ENCODE measurements at places on chromosomes 16 and 17.

GRCh38 chr16:17416461-17417311, 54.1 kb downstream of the XYLT1 start:
- DNase-seq, result peak; percentile 74

DNA sequence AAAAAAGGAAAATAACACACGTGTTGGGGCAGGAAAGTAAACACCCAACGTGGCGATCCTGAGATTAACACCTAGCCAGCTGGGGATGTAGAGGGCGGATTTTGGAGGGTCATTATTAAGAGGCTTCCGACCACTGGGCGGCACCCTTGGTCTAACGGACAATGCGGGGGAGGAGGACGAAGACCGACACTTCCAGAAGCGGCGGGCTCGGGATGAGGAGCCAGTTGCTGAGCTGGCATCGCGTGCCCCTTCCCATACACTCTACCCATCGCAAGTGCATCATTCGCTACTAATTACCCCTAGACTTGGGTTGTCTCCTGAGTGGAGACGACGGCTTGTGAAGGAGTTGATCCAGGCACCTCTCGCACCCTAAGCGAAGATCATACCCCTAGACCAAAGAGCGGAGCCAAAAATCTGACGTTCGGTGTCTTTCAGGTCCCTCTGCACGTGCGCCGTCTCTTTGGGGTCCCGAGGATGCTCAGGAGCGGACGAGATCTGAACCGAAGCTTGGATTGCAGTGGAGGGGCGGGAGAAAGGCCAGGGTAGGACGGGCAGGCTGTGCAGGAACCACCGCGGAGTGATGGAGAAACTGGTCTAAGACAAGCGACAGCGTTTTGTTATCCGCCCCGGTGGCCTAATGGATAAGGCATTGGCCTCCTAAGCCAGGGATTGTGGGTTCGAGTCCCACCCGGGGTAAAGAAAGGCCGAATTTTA, 17.6 kb downstream of the ZNF213 start:
- no peak for DNase-seq

DNA sequence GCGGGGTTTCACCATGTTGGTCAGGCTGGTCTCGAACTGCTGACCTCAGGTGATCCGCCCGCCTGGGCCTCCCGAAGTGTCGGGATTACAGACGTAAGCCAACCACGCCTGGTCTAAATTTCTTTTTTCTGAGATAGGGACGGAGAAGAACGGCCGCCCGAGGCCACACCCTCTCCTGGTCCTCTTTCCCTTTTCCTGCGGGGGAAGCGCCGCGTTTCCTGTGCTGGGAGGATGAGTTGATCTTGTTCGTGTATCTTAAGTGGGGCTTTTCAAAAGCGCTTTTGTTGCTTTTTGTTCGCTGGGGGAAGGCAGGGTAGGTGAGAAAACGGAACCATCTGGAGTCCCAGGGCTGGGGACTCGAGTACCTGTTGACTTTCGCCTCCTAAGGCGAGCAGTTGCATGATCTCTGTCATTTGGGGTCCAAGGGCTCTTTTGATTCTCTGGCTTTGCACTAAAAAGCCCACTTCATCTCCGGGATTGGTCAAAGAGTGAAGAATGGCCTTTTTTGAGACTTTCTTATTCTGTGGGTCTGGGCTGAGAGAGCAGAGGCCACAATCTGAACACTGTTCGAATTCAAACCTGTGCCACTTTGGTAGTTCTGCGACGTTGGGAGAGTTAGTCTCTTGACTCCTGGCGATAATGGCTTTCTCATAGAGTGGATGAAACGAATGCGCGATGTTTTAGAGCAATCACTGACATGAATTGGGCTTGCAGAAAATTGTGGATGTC, 1.3 kb downstream of the FUS start:
- no peak for DNase-seq

DNA sequence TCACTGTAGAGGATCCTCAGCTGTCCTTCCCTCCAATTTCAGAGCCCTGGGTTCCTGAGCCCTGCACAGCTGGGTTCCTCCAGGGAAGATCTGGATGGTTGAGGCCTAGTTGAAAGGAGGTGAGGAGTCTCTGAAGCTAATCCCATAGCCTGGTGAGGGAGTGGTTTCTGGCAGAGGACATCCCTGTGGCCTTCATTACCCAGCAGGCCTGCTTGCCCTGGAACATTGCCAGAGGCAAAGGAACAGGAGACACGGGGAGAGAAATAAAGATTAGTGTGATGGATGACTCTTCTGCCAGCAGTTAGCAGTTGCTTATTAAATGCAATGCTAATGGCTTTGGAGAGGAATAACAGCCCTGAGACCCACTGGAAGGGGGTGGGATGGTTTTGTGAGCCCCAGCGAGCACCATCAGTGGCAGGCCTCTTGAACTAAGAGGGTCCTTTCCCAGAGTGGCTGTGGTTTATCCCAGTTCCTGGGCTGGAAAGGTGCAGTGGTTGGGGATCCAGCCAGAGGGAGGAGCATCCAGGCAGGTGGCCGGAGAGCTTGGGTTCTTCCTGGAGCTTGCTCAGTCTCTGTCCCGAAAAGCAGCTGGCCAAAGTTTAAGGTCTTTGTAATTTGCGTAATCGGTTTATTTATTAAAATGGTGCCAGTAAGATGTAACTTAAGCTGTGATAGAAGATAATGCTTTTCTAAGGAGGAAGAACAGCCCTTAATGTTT, 209.7 kb downstream of the CCDC182 start:
- DNase-seq, result no peak

DNA sequence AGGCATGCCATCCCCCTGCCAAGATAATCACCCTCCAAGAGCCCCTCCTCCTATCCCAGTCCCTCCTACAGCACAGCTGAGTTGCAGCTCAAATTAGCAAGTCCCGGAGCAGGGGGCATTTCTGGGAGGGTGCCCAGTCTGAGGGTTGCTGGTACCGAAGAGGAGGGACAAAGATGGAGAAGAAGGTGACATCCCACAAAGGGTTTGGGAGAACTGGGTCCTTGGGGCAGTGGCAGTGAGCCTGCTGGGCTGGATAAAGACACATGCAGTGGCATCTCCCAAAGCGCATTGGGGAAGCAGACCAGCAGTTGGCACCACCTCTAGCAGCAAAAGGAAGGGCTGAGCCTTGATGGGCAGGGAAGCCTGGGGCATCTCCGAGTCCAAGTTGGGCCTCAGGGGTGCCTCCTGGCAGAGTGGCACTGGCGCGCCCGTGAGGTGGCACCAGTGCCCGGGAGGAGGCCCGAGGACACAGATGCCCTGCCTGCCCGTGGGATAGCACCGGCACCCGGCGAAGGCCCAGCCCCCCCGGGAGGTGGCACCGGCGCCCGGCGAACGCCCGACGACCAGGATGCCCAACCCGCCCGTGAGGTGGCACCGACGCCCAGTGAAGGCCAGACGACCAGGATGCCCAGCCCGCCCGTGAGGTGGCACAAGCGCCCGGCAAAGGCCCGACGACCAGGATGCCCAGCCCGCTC, 622 bp downstream of the TOM1L2 start:
- no peak for DNase-seq

DNA sequence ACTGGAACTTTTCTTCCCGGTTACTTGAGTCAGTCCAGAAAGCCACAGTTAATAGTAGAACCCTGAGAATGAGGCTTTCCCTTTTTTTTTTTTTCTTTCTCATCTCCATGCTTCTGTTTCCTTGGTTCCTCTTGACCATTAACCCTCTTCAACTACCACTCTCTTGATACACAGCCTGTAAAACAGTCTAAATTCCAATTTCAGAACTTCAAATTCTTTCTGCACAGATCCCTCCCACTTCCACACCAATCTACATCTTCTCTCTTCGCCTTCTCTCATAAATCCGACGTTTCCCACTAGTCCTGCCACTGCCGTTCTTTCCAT, 588 bp downstream of the METTL16 start:
- no peak for DNase-seq

GRCh38 chr16:53529513-53529912, 26.5 kb upstream of the AKTIP start:
- no peak for DNase-seq

GRCh38 chr16:83245061-83245460, 562.7 kb upstream of the HSBP1 start:
- DNase-seq, result no peak

DNA sequence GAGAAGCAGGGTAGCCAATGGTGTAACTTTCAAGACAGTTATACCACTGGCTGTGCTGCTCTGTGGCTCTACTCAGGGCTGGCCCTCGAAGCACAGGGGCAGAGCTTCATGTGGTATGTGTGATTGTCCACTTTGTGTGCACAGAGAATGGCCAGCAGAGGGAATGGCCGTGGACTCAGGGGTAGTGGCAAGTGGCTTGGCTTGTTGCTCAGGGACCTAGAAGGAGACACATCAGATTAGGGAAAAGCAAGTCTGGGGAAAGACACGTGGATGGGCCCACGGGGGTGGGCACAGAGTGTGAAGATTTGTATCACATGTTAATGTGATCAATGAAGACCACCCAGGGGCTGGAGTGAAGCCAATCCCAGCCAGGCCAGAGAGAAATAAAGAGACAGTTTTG, 20.0 kb upstream of the XYLT2 start:
- no peak for DNase-seq

DNA sequence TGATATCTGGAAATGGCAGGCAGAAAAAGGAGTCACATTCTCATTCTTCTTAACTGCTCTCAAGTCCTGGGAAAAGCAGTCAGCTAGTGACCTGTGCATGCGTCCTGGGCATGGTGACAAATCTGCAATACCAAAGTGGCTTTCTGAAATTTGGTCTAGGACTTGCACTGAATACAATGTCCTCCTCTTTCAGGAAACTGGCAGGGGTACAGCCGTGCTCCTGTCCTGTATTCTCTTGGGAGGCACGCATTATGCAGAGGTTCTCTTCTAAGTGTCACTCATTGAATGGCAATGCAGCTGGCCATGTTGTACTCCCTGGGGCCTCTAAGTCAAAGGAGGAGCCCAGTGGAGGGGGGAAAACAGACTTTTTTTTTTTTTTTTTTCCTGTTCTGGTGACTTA, 10.6 kb downstream of the PHF12 start:
- DNase-seq, result no peak

Measured in GM18507 (cell line).